ENCODE measurements at places on chromosomes 6 and 20.

DNA sequence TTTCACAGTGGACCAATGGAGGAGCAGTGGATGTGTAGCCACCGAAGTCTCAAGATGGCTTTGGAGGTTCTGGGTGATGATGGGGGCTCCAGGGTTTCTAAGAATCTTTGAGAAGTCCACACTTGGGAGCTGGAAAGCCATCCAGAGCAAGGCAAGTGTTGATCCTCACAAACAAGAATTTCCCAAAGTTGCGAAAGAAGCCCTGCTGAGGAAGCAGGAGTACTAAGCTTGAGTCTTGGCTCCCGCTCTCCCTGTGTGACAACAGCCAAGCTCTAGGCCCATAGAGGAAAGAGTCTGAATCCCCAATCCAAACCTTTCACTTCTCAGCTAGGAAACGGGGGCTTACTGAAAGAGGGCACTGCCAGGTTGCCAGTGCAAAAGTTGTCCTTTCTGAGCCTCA lies 106.0 kb downstream of the EDN3 start:
- no peak overlapping the region for H3K4me3 ChIP-seq
- H3K27ac ChIP-seq: peak overlapping the region; percentile 52
- H3K27me3 ChIP-seq: no peaks in the 10 kb centered on the region
- no peaks in the 10 kb centered on the region for H3K36me3 ChIP-seq
- H3K4me1 ChIP-seq: peaks cover 46% of the 10 kb centered on the region
- no peak for DNase-seq

DNA sequence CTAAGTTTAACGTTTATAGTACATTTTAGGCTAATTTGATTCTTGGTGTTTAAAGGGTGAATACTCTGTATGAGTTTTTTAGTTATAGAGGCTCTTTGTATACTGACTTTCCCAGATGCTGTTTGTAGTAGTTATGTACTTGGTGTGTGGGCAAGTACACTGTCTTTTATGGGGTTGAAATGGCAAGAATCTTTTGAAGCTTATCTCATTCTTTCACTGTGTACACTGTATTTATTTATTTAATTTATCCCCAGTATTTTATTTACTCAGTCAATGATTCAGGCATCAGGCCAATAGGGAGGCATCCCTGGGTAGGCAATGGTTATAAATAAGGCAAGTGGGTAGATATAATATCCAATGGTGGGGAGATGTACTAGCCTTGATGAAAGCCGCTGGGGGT lies 277.0 kb upstream of the PTCHD4 start:
- no peak for DNase-seq
- H3K4me3 ChIP-seq: no peak overlapping the region
- no peak overlapping the region for H3K27ac ChIP-seq
- no peaks in the 10 kb centered on the region for H3K4me1 ChIP-seq
- H3K36me3 ChIP-seq: no peaks in the 10 kb centered on the region
- no peaks in the 10 kb centered on the region for H3K27me3 ChIP-seq

DNA sequence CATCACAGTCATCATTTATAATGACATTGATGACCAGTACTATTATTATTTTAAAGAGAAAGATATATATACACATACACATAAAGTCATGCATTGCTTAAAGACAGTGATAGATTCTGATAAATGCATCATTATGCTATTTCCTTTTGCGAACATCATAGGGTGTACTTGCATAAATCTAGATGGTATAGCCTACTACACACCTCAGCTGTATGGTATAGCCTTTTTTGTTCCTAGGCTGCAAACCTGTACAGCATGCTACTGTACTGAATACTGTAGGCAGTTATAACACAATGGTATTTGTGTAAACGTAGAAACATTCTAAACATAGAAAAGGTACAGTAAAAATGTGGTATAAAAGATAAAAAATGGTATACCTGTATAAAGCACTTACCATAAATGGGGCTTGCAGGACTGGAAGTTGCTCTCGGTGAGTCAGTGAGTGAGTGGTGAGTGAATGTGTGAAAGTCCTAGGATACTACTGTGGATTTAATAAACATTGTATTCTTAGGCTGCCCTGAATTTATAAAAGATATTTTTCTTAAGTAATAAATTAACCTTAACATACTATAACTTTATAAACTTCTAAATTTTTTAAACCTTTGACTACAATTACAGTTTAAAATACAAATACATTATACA lies 23.9 kb downstream of the QKI start:
- H3K4me1 ChIP-seq: peaks cover 6% of the 10 kb centered on the region
- no peak overlapping the region for H3K27ac ChIP-seq
- H3K4me3 ChIP-seq: no peak overlapping the region
- DNase-seq: no peak
- H3K27me3 ChIP-seq: no peaks in the 10 kb centered on the region

GRCh38 chr20:7989379-7989778 lies 30.2 kb downstream of the TMX4 start:
- no peak overlapping the region for H3K27ac ChIP-seq
- H3K4me1 ChIP-seq: no peaks in the 10 kb centered on the region
- DNase-seq: no peak
- H3K4me3 ChIP-seq: no peak overlapping the region
- H3K36me3 ChIP-seq: peaks cover 25% of the 10 kb centered on the region

DNA sequence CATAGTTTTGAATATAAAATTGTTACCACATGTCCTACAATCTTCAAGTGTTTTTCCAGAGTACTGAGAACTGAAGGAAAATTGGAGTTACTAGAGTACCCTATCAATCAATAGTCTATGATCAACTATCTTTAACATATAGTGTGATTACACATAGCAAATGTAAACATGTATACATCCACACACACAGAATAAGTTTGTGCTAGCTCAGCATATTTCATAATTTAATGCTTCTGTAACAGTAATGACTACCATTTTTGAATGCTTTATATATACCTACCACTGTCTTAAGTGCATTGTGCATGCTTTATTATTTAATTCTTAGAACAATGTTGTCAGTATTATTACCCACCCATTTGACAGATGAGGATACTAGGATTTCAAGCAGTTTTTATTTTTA lies 523.9 kb downstream of the HAO1 start:
- no peak overlapping the region for H3K4me3 ChIP-seq
- DNase-seq: no peak
- H3K36me3 ChIP-seq: no peaks in the 10 kb centered on the region
- no peak overlapping the region for H3K27ac ChIP-seq
- H3K27me3 ChIP-seq: no peaks in the 10 kb centered on the region

DNA sequence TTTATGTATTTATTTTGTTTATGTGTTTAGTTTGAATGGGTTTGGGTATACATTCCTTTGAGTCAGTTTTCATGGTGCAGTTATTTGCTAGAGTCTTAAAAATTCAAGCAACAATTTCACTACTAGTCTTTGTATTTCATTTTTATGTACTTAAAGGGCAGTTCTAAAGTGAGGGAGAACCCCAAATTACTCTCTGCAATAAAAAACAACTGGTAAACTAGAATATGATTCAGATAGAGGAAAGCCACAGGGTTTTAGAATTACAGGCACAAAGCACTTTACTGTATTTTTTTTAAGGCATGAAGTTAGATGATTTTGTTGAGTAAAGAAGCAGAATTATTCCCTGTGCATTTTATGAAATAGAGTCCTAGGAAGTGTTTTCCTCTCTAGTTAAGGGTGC lies 183.3 kb downstream of the ARID1B start:
- H3K4me3 ChIP-seq: no peak overlapping the region
- peaks cover 15% of the 10 kb centered on the region for H3K4me1 ChIP-seq
- no peak for DNase-seq
- H3K36me3 ChIP-seq: no peaks in the 10 kb centered on the region
- H3K27me3 ChIP-seq: no peaks in the 10 kb centered on the region
- H3K27ac ChIP-seq: no peak overlapping the region

DNA sequence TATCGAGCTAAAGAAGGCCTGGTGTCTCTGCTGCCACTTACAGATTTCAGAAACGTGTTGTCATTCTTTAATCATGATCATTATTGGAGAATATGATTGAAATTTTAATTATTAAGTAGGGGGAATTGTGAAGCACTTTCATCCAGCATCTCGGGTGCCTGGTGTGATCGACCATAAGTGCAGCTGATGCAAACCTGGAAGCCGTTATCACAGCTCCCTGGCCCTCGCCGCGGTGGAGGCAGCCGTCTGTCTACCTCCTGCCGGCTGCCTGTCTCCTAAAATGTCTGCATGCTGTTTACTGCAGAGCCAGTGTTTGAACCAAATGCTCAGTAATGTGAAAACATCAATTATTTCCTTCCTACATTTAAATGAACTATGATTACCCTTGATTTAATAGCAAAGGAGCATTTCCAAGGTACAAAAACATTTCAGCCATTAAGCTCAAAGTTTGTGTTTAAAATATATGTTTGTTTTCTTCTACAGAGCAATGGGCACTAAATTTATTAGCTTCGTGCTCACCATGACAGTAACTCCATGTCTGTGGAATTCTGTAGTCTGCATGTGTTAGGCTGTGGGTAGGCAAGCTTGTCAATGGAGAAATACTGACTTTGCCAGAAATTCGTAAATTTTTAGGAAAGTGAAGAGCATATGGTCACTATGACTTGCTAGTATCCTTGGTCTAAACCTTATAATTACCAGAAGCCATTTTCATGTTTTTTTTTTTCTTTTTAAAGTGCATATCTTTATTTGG lies 184.5 kb upstream of the AGPAT4 start:
- H3K4me3 ChIP-seq: no peak overlapping the region
- H3K36me3 ChIP-seq: no peaks in the 10 kb centered on the region
- DNase-seq: no peak
- H3K27ac ChIP-seq: no peak overlapping the region

- no peak overlapping the region for H3K4me3 ChIP-seq
- no peaks in the 10 kb centered on the region for H3K27me3 ChIP-seq
- H3K4me1 ChIP-seq: no peaks in the 10 kb centered on the region
- no peak overlapping the region for H3K27ac ChIP-seq
- no peaks in the 10 kb centered on the region for H3K36me3 ChIP-seq
- no peak for DNase-seq
Measured at GRCh38 chr20:19112828-19113227, 99.6 kb upstream of the SLC24A3 start.

DNA sequence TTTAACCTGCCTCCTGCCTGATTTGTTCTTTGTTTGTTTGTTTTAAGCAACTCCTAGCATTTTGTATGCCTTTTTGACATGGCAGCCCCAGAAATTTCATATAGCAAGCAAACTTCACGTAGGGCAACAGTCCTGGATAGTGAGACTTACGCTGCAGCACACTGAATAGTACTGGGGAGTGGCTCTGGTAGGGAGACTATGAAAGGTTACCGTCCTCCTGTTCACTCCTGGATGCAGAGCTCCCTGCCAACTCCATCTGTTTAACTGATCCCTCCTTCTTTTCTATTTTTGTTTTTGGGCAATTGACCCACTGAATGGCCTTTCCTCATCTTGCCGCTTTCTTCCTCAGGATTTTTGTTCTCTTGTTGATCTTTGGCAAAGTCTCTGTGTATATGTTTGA lies 44.5 kb upstream of the BMP6 start:
- H3K27ac ChIP-seq: no peak overlapping the region
- H3K36me3 ChIP-seq: no peaks in the 10 kb centered on the region
- no peaks in the 10 kb centered on the region for H3K27me3 ChIP-seq
- no peaks in the 10 kb centered on the region for H3K4me1 ChIP-seq
- H3K4me3 ChIP-seq: no peak overlapping the region

DNA sequence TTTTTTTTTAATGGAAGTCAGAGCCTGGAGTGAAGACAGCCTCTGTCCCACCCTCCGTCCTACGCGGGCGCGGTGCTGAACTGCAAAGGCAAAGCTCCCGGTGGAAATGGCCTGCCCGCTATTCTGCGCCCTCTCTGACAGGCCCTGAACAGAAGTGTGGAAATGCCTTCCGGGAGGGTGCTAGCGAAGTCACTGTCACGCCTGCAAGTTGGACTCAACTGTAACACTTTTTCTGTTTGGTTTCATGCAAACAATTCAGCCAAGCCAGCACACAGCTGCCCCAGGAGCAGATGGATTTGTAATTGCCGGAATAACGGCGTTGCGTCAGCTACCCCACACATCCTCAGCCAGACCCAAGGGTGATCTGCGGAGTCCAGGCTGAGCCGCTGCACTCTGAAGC lies 107.6 kb downstream of the PSMB1 start:
- H3K27ac ChIP-seq: no peak overlapping the region
- no peaks in the 10 kb centered on the region for H3K36me3 ChIP-seq
- H3K4me3 ChIP-seq: peak overlapping the region; percentile 13
- H3K27me3 ChIP-seq: no peaks in the 10 kb centered on the region

GRCh38 chr6:71385111-71385822 lies 96.7 kb downstream of the OGFRL1 start:
- H3K27ac ChIP-seq: no peak overlapping the region
- H3K4me3 ChIP-seq: no peak overlapping the region
- no peaks in the 10 kb centered on the region for H3K27me3 ChIP-seq
- H3K36me3 ChIP-seq: no peaks in the 10 kb centered on the region

- peaks cover 6% of the 10 kb centered on the region for H3K4me1 ChIP-seq
- no peaks in the 10 kb centered on the region for H3K36me3 ChIP-seq
- DNase-seq: no peak
- H3K4me3 ChIP-seq: no peak overlapping the region
Measured at GRCh38 chr20:5626603-5627002, 123.6 kb upstream of the SHLD1 start.

DNA sequence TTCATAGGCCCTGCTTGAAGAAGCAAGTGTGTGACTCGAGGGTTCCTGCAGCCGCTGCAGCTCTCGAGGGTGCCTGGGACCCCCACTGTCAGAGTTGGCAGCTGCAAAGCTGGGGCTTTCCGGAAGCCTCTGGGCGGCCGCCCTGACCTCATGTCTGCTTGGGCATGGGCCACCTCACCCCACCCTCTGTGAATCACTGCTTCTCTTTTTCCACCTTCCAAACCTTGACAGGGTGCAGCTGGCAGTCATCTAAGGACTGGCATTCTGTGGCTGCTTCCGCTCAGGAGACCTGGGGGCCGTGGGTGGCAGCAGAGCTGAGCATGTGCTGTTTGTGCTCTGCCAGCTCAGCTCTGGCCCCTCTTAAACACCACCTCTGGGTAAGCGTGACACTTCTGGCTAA lies 32.0 kb downstream of the ERMARD start:
- no peaks in the 10 kb centered on the region for H3K36me3 ChIP-seq
- H3K4me1 ChIP-seq: peaks cover 4% of the 10 kb centered on the region
- no peak overlapping the region for H3K27ac ChIP-seq
- no peaks in the 10 kb centered on the region for H3K27me3 ChIP-seq
- DNase-seq: no peak

DNA sequence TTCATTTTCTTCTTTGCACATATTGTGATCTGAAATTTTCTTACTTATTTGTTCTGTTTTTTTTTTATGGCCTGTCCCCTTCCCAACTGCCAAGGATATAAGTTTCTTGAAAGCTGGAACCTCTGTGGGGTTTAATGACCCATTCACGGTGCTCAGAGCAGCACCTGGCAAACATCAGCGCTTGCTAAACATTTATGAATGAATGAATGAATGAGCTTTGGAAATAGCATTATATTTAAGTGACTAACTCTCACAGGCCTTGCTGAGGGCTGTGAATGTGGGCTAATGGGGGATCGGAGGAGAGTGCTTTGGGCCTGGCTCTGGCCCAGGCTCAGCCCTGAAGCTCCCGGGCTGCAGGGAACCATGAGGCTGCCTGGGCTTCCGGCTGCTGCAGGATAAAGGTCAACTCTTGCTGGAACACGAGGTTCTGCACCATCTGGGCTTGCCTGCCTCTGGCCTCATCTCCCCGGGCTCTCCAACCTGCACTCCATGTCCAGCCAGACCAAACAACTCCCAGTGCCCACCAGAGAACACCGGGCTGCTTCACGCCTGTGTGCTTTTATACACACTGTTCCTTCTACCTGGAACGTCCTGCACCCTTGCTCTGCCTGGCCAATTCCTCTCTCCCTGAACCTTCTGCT lies 14.6 kb upstream of the ARMC12 start:
- no peak overlapping the region for H3K4me3 ChIP-seq
- no peak for DNase-seq
- peaks cover 12% of the 10 kb centered on the region for H3K27me3 ChIP-seq
- no peak overlapping the region for H3K27ac ChIP-seq

GRCh38 chr6:45488269-45488668 lies 110.5 kb upstream of the SUPT3H start:
- H3K4me1 ChIP-seq: no peaks in the 10 kb centered on the region
- peaks cover 79% of the 10 kb centered on the region for H3K36me3 ChIP-seq
- H3K27me3 ChIP-seq: no peaks in the 10 kb centered on the region
- no peak for DNase-seq

Data from SJCRH30 (cell line).